ENCODE measurements at places on chromosomes 12 and 14. TPM values are rescaled to one million over a fixed set of nuclear protein-coding genes. Genes with fewer than 3 reads are reported as not detected.

DNA sequence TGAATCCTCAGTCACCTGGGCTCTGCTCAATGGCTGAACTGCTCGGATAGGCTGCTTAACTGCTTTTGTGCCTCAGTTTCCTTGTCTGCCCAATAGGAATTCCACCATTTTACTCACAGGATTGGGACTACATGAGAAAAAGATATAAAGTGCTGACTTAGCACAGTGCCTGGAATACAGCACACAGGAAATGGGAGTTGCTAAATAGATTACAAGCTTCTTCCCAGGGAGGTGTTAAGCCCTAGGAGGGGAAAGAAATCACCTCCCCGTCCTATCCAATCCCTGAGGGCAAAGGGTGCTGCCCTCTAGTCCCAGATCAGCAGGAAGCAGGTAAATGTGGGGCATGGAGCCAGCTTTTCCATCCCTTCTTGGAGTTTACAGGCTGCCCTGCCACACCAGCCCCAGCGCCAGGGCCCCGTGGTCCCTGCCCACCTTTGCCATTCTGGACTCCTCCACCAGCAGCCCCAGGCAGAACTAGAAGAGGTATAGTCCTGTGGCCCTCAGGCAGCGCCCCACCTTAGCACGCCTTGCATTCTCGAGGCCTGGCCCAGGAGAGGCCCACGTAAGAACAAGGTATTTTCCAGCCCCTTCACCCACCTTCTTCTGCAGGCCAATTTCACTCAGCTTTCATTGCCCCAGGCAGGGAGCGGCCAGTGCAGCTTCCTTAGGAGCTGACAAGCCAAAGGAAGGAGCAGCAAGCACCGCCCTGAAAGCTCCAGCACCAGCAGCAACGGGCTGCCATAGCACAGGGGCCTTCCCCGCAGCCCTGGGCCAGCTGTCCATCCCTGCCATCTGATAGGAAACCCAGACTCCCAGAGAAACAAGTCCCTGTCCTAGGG, 28.8 kb upstream of the RPLP0 start:
- no peak overlapping the region for H3K4me3 ChIP-seq
- peaks cover 24% of the 10 kb centered on the region for H3K36me3 ChIP-seq
- H3K27ac ChIP-seq, result peak overlapping the region; percentile 64
- H3K27me3 ChIP-seq, result peaks cover 30% of the 10 kb centered on the region
- H3K4me1 ChIP-seq, result peaks cover 86% of the 10 kb centered on the region

DNA sequence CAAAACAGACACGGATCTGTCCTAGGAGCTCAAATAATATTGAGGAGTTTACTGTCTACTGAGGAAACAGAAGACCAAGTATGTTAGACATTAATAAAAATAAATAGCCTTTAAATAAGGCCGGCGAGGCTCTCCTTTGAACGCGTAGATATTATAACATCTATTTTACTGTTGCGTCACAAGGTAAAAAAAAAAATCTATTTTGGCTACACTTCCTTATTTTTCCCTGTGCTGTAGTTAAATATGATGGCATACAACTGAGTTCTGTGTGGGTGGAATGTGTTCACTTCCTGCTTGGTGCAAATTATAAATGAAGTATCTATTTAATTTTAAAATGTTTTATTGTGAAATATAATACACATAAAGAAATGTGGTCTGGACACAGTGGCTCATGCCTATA, 17.2 kb upstream of the RAD52 start:
- H3K27ac ChIP-seq, result no peak overlapping the region
- no peak overlapping the region for H3K4me3 ChIP-seq
- no peak for DNase-seq
- H3K27me3 ChIP-seq, result peaks cover 2% of the 10 kb centered on the region

TAS2R31 gene
- total RNA-seq, result 3.1 TPM

DNA sequence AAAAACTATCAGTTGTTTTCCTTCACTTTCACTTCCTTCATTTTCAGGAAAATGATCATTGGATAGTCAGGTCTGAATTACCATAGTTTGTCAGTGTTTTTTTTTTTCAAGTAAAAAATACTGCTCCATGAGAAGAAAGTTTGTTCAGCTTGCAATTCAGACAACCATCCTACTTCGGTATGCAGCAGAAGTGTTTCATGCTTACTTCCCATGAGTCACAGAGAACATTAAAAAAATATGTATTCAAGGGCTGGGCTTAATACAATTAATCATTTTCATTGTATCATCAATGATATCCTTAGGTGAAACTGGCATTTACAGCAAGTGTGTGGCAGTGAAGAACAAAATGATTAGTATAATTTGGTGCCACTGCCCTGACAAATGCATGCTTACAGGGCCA, 21.6 kb downstream of the PYM1 start:
- no peak for DNase-seq
- no peaks in the 10 kb centered on the region for H3K4me1 ChIP-seq
- H3K4me3 ChIP-seq, result no peak overlapping the region
- H3K27ac ChIP-seq, result no peak overlapping the region

BMP4 gene
- total RNA-seq, result 101 TPM

GRCh38 chr12:132657004-132657727, 30.0 kb downstream of the POLE start:
- peak overlapping the region; percentile 58 for H3K4me3 ChIP-seq
- peaks cover 43% of the 10 kb centered on the region for H3K4me1 ChIP-seq
- no peak for DNase-seq
- H3K27ac ChIP-seq, result no peak overlapping the region

IPO8 gene
- total RNA-seq, result 43.0 TPM

ANAPC7 gene
- total RNA-seq, result 64.8 TPM

DNA sequence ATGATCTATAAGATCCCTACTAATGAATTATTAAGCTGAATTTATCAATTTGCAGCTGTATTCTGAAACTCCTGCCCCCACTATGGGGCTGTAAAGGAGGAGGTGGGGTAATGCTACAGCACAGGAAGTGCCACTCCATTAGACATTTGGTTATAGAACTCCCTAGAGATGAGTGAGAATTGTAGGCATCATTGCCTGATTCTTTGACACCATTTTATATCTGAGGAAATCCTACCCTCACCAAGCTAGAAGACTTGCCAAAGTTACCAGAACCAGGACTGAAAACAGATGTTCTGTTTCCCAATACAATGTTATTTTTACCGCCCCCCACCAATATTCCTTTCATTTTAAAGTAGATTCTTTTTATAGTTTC, 182.4 kb downstream of the EGLN3 start:
- H3K36me3 ChIP-seq, result no peaks in the 10 kb centered on the region
- peaks cover 2% of the 10 kb centered on the region for H3K27me3 ChIP-seq
- no peak overlapping the region for H3K4me3 ChIP-seq
- peaks cover 52% of the 10 kb centered on the region for H3K4me1 ChIP-seq
- H3K27ac ChIP-seq, result peak overlapping the region; percentile 90
- DNase-seq, result no peak

CCDC38 gene
- not detected for total RNA-seq

- no peak for DNase-seq
- H3K4me3 ChIP-seq, result no peak overlapping the region
These were observed 93.5 kb upstream of the FZD10 start for GRCh38 chr12:130068741-130069140.

GRCh38 chr14:57383125-57383745, 7.2 kb upstream of the NAA30 start:
- DNase-seq, result no peak
- no peak overlapping the region for H3K27ac ChIP-seq
- H3K27me3 ChIP-seq, result no peaks in the 10 kb centered on the region
- no peaks in the 10 kb centered on the region for H3K36me3 ChIP-seq
- H3K4me3 ChIP-seq, result no peak overlapping the region

- H3K27ac ChIP-seq, result no peak overlapping the region
- H3K36me3 ChIP-seq, result no peaks in the 10 kb centered on the region
- H3K4me3 ChIP-seq, result no peak overlapping the region
- peaks cover 6% of the 10 kb centered on the region for H3K4me1 ChIP-seq
- no peak for DNase-seq
These were observed 7.6 kb downstream of the AICDA start for GRCh38 chr12:8605057-8605456.

- peaks cover 1% of the 10 kb centered on the region for H3K27me3 ChIP-seq
- no peak for DNase-seq
- H3K36me3 ChIP-seq, result peaks cover 27% of the 10 kb centered on the region
- no peak overlapping the region for H3K4me3 ChIP-seq
- H3K4me1 ChIP-seq, result no peaks in the 10 kb centered on the region
- H3K27ac ChIP-seq, result no peak overlapping the region
These were observed 13.9 kb downstream of the COPZ1 start for GRCh38 chr12:54338698-54339296.

DNA sequence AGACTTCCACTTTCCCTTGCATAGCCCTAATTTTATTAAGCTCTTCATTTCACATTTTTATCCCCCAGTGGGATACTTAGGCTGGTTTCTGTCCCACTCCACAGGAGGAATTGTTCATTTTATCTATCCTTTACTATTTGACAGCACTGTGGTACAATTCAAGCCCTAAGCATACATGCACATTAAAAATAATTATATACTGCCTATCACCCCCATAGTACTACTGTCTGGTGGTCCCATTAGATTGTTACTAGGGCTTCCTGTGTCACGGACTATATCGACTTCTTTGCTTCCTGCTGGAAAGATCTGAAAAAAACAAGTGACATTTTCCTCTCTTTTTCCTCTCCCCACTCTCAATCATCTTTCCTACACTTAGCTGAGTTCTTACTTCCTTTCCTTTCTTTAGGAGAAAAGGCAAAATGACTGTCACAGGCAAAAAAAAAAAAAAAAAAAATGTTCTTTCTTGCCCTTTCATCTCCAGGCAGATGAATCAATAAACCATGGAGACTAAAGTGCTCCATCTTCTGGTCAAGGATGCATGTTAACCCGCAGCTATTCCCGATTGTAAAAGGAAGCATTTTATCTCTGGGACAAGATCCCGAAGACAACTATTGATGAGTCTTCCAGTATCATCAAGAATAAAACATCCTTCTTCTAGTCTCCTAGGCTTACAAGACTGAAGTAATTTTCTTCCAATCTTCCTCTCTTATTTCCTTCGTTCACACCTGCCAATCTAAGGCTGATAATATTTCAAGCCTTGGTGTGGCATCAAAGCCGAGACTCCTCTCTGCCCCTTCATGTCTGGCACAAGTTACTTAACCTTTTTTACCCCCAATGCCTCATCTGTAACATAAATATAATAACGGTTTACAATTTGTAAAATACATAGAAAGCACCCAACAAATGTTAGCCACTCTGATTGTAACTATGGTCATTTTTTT, 94.4 kb upstream of the PLEKHG7 start:
- H3K27me3 ChIP-seq, result no peaks in the 10 kb centered on the region

GRCh38 chr14:34582117-34582680, 42.7 kb upstream of the EAPP start:
- no peaks in the 10 kb centered on the region for H3K4me1 ChIP-seq
- peaks cover 13% of the 10 kb centered on the region for H3K36me3 ChIP-seq
- no peak for DNase-seq

DNA sequence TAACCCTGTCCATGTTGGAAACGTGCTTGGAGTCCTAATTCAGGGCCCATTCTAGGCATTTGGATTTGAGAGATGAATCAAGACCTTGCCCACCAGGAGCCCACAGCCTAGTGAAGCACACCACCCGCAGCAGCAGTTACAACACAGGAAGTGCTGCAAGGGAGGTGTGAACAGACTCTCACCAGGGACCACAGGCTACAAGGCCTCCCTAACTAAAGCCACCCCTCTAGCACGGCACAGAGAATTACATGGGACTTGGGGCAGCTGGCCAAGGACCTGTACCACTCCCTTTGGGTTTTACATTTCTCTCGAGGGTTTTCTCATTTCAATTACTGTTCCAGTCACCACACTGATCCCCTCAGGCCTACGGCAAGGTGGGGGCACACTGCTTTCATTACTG, 49.5 kb upstream of the FOXN3 start:
- peaks cover 7% of the 10 kb centered on the region for H3K4me1 ChIP-seq
- H3K36me3 ChIP-seq, result peaks cover 13% of the 10 kb centered on the region
- H3K27me3 ChIP-seq, result peaks cover 6% of the 10 kb centered on the region
- H3K4me3 ChIP-seq, result no peak overlapping the region

GRCh38 chr14:83975841-83976770, 1553.8 kb upstream of the FLRT2 start:
- no peaks in the 10 kb centered on the region for H3K27me3 ChIP-seq
- no peaks in the 10 kb centered on the region for H3K4me1 ChIP-seq
- H3K27ac ChIP-seq, result no peak overlapping the region
- no peaks in the 10 kb centered on the region for H3K36me3 ChIP-seq
- no peak overlapping the region for H3K4me3 ChIP-seq

PRIM1 gene
- 11.2 TPM for total RNA-seq

- H3K36me3 ChIP-seq, result no peaks in the 10 kb centered on the region
- no peak overlapping the region for H3K27ac ChIP-seq
- H3K4me3 ChIP-seq, result no peak overlapping the region
- no peaks in the 10 kb centered on the region for H3K4me1 ChIP-seq
- peaks cover 1% of the 10 kb centered on the region for H3K27me3 ChIP-seq
These were observed 463.8 kb downstream of the PRKD1 start for GRCh38 chr14:29463727-29464395.

DNA sequence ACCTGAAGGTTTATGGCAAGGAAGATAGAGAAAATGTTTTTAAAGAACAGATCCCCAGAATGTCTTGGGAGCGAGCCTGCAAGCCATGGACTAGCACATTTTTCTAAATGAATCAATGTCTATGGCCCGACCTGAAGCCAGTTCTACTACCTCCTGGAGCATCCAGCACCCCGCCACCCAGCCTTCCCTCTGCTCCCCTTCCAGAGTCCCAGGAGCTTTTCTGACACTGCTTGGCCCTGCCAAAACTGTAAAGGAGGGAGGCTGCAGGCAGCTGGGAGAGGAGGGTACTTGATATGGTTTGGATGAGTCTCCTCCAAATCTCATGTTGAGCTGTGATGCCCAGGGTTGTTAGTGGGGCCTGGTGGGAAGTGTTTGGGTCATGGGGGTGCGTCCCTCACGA, 95.5 kb upstream of the FZD10 start:
- H3K27ac ChIP-seq, result no peak overlapping the region
- H3K4me3 ChIP-seq, result no peak overlapping the region
- peaks cover 10% of the 10 kb centered on the region for H3K27me3 ChIP-seq
- DNase-seq, result no peak

DNA sequence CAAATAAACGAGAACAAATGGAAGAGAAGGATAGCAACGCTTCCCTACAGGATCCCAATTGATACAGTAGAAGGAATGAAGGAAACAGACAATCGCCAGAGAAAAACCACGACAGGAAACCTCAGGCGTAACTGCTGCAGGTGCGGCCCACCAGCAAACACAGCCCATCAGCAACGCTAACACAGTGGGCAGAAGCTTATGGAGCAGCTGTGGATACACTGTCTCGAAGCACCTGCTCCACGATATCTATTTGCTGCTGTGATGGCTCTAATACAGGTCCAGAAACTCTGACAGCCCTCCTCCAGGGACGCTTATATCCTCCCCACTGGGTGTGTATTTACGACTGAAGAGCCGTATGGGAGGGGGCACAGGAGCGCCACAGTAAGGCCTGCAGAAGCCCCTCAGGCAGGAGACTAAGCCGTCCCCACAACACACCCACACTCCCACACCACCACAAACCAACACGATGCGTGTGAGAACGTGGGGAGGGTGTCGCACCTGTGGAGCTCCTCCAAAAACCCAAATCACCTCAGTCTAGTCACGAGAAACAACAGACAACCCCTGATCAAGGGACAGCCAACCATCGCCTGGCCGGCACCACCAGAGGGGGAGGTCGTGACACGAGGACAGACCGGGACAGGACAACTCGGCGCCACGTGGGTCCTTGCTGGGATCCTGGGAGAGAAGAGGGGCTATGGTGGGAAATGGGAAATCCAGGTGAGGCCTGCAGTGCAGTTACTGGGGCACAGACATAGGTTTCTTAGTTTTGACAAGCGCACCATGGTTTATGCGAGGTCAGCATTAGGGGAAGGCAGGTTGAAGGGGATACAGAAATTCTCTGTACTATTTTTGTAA, 24.0 kb downstream of the POLE start:
- H3K27ac ChIP-seq, result peak overlapping the region; percentile 61
- peak overlapping the region; percentile 69 for H3K4me3 ChIP-seq
- peaks cover 72% of the 10 kb centered on the region for H3K4me1 ChIP-seq
